ENCODE measurements at places on chromosomes 6 and 20. TPM values are rescaled to one million over a fixed set of nuclear protein-coding genes. Genes with fewer than 3 reads are reported as not detected.

DNA sequence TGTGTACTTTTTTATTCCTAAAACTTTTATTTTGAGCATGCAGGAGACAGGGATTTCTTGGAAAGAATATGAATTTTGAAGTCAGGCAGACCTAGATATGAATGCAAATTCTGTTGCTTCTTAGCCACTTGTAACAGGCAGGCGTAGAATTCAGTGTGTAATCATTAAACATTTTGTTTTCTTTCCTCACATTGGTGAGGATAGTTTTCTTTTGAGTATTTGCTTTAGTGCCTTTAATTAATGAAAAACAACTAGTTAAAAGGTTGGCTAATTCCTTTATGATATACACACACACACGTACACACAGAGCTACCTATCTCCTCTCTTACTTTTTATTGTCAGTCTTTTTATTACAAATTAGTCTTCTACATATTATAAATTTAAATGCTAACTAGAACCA, 342.3 kb downstream of the CDKAL1 start:
- no peak for DNase-seq

- DNase-seq = no peak
Observed at GRCh38 chr6:124796464-124796970, 165.7 kb upstream of the RNF217 start.

DNA sequence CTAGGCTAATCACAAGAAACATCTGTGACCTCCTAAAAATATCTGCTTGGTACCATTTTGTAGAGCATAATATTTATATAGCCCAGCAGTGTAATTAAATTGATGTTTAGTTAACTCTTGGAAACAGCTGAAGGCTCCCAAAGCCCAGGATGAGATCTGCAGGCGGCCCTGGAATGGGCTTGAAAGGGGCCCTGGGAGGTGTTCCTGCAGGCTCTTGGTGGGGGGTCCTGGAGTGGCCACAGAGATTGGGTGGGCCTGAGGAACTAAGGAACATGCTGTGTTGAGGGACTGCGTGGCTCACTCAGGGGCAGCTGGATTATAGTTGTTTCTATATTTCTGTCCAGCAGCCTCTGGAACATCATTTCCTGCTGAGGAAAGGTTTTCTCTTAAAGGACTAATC, 9.2 kb downstream of the SCP2D1 start:
- no peak for DNase-seq

- DNase-seq = no peak
Observed at GRCh38 chr6:81842254-81842653, 89.8 kb upstream of the TENT5A start.

DNA sequence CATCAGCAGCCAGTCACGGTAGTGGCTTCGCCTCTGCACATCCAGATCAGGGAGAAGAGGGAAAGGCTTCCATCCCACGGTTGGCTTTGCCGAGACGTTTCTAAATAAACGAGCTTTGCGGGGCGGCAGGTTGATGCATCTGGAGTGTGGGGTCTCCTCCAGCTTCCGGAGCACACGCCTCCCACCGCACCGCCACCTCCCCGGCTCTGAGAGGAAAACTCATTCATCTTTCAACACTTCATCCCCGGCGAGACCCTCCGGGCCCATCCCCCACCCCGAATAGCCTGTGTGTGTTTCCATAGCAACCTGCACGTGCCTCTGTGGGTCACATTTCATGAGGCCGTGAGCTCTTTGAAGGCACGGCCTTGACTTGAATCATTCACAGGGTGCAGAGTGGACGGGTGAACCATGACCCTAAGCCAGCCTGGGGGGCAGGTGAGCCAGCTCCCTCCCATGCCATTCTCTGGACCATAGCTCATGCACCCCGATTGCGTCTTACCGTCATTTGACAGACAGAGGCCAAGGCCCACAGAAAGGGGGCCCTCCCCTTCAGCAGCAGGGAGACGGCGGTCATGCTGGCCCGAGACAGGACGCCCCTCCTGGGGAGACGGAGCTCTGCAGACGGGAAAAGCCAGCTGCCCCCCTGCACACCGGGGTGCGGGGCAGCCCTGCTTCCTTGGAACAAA, 16.2 kb upstream of the CHRNA4 start:
- DNase-seq = no peak

GRCh38 chr6:18087396-18088165, 34.9 kb downstream of the NHLRC1 start:
- DNase-seq = no peak

- no peak for DNase-seq
Observed at GRCh38 chr6:150078788-150079187, 9.9 kb upstream of the ULBP3 start.

GRCh38 chr20:61090541-61090940, 161.5 kb upstream of the CDH4 start:
- DNase-seq = no peak

DNA sequence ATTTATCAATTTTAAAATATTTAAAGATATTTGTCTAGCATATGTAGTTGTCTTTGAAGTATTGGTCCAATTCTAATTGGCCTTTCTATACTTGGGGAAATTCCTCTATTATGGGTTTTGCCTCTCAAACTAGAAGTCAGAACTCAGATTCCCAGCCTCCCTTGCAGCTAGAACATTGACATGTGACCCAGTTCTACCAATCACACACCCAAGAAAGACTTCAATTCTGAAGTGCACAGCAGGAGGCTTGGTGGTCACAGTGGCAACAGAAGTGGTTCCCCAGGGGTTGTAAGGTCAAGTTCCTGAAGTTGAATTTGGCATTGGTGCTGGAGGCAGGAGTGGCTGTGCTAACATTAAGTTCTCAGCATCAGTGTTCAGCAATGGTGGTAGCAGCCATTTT, 14.8 kb upstream of the FKBP5 start:
- no peak for DNase-seq

DNA sequence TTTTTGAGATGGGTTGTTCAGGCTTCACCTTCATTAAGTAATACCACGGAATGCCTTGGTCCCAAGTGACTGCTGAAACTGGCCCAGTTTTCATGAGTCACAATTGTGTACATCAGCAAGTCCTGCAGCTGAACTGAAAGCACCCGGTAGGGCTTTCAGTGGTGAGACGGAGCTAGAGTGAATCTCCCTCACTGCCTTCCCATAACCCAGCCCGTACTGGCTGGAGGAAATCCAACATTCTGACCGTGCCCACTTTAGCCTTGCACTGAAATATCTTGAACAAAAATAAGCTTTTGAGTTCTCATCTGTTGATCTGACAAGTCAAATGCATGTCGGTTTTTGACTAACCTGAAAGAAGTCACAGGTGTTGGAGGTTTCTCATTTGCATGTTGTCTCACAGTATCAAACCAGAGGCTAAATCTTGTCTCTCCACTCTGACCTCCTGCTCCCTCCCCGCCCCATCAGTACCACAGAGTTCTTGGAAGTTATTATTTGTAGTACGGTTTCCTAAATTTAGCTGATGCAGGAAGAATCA, 35.9 kb downstream of the DUSP22 start:
- DNase-seq = peak; percentile 19

GRCh38 chr6:53813096-53813495, 18.3 kb downstream of the LRRC1 start:
- no peak for DNase-seq

DNA sequence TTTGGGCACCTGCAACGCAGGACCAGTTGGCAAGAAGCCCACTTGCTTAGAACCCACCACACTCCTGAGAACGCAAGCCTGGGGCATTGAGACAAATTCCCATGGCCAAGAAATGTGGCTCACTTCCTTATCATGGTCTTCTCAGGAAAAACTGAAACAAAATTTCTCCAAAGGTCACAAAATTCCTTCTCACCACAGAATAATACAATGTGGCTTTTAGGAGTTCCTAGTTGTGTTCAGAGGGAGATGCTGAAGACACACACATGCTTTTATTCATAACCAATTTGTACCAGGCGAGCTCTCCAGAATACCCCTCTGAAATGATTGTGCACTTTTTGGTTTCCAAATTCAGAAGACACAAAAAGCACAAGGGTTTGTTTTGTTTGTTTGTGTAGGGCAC, 31.6 kb downstream of the ADTRP start:
- DNase-seq = no peak

DNA sequence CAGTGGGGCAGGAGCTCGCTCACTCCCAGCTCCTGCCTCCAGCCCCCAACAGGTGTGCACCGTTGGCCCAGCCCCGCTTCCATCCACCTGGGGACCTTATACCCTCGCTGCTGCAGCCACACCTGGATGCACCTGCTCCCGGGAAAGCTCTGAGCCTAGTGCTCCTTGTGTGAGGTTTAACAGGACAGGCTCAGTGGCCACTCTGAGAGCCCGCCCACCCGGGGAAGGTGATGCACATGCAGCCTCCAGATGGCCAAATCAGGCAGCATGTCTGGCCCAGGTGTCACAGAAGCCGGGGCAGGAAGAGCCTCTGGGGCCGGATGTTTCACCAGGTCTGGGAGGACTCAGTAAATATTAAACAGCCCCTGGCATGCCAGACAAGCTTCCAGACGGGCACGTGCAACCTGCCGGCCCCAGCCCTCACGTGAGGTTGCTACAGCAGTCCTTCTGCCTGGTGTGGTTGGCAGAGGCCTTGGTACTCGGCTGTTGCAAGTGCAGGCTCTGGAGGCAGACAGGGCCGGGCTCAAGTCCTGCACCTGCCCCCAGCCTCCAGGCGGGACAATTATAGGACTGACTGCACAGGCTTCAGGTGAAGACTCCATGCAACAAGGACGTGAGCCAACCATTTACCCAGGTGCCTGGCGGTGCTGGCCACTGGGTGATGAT, 66.9 kb downstream of the RIPOR3 start:
- DNase-seq = no peak

GRCh38 chr20:54190217-54190616, 16.4 kb upstream of the CYP24A1 start:
- no peak for DNase-seq

GRCh38 chr6:39210450-39210849, 18.8 kb downstream of the KCNK5 start:
- no peak for DNase-seq

GRCh38 chr6:53294611-53295010, 54.1 kb downstream of the ELOVL5 start:
- DNase-seq = no peak

DNA sequence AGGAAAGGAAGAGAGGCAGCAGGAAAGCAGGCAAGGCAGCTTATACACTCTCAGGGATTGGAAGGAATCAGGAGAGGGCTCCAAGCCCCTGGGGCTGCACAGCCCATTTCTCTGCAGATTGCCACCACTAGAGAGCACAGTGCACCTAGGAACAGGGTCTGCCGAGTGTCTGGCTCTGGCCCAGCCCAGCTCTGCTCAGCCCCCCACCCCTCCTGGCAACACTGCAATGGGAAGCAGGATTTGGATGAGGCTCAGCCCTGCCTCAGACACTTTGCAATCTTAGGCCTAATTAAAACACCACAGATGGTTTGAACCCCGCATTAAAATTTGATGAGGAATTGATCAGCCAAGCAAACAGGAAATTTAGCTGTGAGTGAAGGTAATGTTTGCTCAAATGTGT, 252.7 kb downstream of the DHX35 start:
- no peak for DNase-seq

- DNase-seq = no peak
Observed at GRCh38 chr6:168909288-168909687, 344.4 kb downstream of the THBS2 start.

- DNase-seq = no peak
Observed at GRCh38 chr20:23278172-23278571, 72.4 kb upstream of the NXT1 start.

- DNase-seq = no peak
Observed at GRCh38 chr20:922781-923180, 6.6 kb upstream of the ANGPT4 start.

DNA sequence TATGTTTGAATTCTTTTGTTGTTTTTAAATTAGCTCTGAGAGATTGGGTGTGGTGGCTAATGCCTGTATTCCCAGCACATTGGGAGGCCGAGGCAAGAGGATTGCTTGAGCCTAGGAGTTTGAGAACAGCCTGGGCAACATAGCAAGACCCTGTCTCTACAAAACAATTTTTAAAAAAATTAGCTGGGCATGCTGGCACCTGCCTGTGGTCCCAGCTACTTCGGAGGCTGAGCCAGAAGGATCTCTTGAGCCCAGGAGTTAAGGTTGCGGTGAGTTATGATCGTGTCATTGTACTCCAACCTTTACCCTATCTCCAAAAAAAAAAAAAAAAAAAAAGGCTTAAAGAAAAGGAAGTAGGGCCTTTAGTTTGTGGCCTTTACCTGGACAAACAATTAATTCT, 22.9 kb downstream of the DHX35 start:
- no peak for DNase-seq

DNA sequence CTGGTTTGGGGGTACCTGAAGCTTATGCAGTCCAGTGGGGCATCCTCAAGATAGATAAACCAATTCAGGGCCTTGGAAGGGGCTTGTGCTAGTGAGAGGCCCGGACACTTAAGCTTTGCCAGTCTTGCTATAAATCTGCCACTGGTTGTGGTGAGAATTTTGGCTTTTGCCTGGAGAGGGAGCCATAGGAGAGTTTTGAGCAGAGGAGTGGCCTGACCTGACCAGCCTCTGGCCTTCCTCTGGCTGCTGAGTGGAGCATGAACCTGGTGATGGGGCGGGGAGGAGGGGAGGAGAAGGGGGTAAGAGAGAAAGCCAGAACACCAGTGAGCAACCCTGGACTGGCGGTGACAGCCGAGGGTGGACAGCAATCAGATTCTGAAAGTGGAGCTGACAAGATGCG, 7.1 kb downstream of the TMEM74B start:
- DNase-seq = no peak

- DNase-seq = peak; percentile 19
Observed at GRCh38 chr6:132685009-132685408, 26.0 kb upstream of the TAAR1 start.

GRCh38 chr6:103797738-103798137, 1062.0 kb downstream of the HACE1 start:
- DNase-seq = no peak

- no peak for DNase-seq
Observed at GRCh38 chr6:126199466-126199865, 140.4 kb upstream of the CENPW start.

- DNase-seq = no peak
Observed at GRCh38 chr20:62517901-62518610, 42.3 kb upstream of the GATA5 start.

The CCNC gene
- polyA plus RNA-seq = 33.9 TPM

The RPP40 gene
- polyA plus RNA-seq = 13.2 TPM

The JPH2 gene
- 127 TPM for polyA plus RNA-seq

The SLC17A3 gene
- polyA plus RNA-seq = not detected

The SCUBE3 gene
- polyA plus RNA-seq = 1.1 TPM

The MAN1A1 gene
- polyA plus RNA-seq = 23.8 TPM

The TREML2 gene
- polyA plus RNA-seq = 0.08 TPM

The PLG gene
- polyA plus RNA-seq = 1.0 TPM

The TMEM14A gene
- 13.4 TPM for polyA plus RNA-seq

The TNFRSF21 gene
- 22.9 TPM for polyA plus RNA-seq

The MATN4 gene
- 0.45 TPM for polyA plus RNA-seq

The POM121L2 gene
- polyA plus RNA-seq = not detected

The OR2H1 gene
- polyA plus RNA-seq = not detected

The VSX1 gene
- not detected for polyA plus RNA-seq

The BCAS4 gene
- polyA plus RNA-seq = 4.0 TPM

The LRP11 gene
- polyA plus RNA-seq = 19.6 TPM
